Effector memory CD4-positive, alpha-beta T cell (primary cell): ENCODE measurements at places on chromosomes 4 and X.

- DNase-seq = no peak
Measured at GRCh38 chrX:55715847-55716246, 1.7 kb upstream of the RRAGB start.

DNA sequence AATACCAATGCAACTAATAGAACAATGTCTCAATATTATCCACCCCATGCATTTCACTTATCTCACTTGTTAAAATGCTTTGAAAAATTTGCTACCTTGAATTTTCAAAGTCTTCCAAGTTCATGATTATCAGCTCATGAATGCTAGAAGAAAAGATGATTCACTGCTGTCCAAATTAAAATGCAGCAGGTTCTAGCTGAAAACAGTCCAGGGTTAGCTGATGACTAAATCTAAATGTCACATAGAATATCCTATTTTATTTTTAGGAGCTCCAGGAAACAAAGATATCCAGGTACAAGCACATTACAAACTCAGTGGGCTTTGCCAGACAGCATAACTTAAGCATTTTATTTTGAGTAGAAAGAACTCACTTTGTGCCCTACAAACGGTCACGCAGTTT lies 38.0 kb upstream of the SPARCL1 start:
- no peak for DNase-seq

DNA sequence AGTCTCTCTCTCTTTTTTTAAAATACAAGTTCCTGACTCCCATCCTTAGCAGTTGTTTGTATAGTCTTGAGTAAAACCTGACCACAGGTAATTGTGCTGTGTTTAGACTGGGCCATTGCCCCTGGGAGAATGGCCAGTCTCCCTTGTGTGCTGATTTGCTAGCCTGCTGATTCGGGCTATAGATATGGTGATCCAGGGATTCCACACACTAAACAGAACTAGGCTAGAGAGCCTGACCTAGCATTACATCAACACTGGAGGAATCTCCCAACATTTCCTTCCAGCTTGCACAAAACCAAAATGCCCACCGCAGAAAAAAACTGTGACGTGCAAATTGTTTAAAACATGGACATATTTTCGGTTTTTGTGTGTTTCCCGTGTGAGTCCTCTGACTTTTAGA lies 5.1 kb downstream of the UPRT start:
- DNase-seq = no peak

DNA sequence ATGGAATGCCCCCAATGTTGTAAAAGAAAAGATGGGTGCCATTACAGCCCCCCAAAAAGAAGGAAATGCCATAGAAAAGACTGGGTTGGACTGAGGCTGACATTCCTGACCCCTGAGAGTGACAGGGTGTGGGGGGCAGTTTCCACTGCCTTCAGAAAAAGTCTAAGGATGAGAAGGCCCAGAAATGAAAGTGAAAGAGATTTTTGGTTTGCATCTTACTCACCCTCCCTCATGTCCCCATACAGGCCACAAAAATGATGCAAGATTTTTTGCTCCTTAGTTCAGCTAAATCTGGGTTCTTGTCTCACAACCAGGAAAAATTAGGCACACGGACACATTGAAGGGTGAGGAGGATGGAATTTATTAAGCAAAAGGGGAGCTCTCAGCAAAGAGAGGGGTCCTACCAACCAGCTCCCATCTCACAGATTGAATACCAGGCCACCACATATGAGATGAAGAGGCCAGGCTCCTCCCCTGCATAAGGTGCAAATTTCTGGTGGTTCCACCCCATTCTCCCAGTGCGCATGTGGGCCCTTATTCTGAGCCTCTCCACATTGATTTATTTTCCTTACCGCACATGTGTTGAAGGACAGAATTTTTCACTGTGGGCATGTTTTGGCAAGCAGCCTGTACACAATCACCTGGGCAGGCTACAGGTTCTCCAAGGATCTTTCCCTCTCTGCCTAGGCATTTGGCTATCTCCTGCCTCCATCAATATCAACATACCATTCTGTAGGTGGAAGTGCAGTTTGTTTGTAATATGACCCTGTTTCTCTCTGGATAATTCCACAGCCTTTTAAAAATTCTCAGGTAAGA lies 18.8 kb downstream of the PPP4R3C start:
- no peak for DNase-seq

DNA sequence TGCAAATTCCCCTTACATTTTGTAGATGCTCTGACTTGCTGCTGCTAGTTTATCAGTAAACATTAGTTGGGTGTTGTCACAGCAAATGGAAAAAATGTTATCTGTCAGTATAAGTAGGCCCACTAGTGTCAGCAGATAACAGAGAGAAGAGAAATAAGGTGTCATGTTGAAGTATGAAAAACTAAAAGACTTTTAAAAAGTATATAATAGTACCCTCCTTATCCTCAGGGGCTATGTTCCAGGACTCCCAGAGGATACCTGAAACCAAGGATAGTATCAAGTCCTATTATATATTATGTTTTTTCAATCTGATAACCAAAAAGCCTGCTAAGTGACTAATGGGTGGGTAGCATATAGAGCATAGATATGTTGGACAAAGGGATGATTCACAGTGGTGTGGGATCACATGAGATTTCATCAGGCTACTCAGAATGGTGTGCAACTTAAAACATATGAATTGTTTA lies 11.6 kb upstream of the BMP2K start:
- no peak for DNase-seq

- no peak for DNase-seq
Measured at GRCh38 chr4:27115221-27115620, 254.6 kb downstream of the STIM2 start.
